NCI-H1436 (cell line): ENCODE measurements at places on chromosomes 1 and 21.

- DNase-seq = peak; percentile 41
Observed at GRCh38 chr1:6727535-6727934, 25.9 kb upstream of the DNAJC11 start.

- DNase-seq = no peak
Observed at GRCh38 chr1:63981408-63981773, 207.6 kb downstream of the ROR1 start.

GRCh38 chr1:162678439-162678838 is 46.2 kb downstream of the DDR2 start:
- no peak for DNase-seq

DNA sequence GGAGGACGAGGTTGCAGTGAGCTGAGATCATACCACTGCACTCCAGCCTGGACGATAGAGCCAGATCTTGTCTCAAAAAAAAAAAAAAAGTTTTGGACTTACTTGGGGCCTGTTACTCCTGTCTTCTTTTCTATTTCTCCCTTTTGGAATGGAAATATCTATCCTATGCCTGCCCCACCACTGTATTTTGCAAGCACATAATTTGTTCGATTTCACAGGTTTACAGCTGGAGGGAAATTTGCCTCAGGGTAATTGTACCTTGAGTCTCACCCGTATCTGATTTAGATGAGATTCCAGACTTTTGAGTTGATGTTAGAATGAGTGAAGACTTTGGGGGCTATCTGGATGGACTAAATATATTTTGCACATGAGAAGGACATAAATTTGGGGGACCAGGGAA is 8.5 kb downstream of the TEX46 start:
- no peak for DNase-seq

- DNase-seq = no peak
Observed at GRCh38 chr1:53460211-53460634, 1.0 kb downstream of the DMRTB1 start.

GRCh38 chr21:38718481-38718880 is 87.2 kb upstream of the ETS2 start:
- DNase-seq = no peak

- DNase-seq = no peak
Observed at GRCh38 chr21:32978331-32979270, 47.1 kb upstream of the OLIG2 start.

DNA sequence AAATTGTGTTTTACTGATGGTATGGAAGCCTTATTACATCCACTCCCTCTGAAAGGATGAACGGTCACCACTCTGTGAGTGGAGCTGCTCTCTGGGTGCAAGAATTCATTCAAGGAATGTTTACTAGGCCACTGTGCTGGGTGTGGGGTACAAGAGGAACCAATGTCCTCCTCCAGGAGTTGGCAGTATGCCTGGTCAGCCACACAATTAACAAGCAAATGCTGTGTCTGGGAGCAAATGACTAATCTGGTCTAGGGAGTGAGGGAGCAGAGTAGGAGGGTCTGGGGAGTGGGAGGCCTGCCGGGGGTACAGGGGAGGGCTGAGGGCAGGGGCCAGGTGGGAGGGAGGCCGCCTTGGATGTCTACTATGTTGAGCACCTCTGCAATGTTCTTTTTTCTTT is 27.2 kb upstream of the TDRD10 start:
- no peak for DNase-seq

GRCh38 chr1:18109756-18110597 is 2.4 kb downstream of the IGSF21 start:
- peak; percentile 33 for DNase-seq

DNA sequence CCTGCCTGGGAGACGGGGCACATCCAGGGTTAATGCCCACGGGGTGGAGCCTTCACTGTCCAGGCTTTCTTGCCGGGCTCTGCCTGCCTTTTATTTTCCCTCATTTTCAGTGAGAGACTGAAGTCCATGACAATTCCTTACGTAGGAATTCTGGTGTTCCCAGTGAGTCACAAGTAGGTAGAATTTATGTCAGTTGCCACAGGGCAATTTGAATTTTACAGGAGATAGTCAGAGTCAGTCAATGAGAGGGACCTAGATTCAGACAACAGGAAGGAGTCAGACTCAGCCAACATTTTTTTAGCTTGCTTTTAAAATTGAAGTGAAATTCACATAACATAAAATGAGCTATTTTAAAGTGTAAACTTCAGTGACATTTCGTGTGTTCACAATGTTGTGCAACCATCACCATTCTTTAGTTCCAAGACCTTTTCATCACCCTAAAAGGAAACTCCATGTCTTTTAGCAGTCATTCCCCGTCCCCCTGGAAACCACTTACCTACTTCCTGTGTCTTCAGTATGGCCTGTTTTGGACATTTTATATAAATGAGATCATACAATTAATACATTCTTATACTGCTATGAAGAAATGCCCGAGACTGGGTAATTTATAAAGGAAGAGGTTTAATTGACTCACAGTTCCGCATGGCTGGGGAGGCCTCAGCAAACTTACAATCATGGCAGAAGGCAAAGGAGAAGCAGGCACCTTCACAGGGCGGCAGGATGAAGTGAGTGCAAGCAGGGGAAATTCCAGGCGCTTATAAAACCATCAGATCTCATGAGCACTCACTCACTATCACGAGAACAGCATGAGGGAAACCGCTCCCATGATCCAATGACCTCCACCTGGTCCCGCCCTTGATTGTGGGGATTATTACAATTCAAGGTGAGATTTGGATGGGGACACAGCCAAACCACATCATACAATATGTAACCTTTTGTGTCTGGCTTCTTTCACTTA is 14.6 kb downstream of the AJAP1 start:
- no peak for DNase-seq

DNA sequence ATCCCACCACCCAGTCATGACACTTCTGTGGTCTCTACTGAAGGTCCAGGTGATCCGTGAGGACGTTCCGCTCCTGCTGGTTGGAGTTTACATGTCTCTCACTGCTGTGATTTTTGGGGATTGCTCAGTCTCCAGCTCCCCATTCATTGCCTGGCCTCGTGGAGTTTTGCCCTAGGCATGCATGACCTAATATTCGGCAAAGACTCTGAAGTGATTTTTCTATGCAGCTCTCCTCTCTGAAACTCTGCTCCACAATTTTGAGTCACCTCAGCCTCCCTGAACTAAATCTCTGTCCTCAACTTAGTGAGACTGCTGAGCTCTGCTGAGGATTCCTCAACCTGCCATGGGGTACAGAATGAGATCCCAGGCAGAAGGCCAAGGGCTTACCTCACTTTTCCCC is 174.4 kb upstream of the FGGY start:
- DNase-seq = no peak

- DNase-seq = no peak
Observed at GRCh38 chr1:14304381-14304865, 294.1 kb upstream of the KAZN start.

DNA sequence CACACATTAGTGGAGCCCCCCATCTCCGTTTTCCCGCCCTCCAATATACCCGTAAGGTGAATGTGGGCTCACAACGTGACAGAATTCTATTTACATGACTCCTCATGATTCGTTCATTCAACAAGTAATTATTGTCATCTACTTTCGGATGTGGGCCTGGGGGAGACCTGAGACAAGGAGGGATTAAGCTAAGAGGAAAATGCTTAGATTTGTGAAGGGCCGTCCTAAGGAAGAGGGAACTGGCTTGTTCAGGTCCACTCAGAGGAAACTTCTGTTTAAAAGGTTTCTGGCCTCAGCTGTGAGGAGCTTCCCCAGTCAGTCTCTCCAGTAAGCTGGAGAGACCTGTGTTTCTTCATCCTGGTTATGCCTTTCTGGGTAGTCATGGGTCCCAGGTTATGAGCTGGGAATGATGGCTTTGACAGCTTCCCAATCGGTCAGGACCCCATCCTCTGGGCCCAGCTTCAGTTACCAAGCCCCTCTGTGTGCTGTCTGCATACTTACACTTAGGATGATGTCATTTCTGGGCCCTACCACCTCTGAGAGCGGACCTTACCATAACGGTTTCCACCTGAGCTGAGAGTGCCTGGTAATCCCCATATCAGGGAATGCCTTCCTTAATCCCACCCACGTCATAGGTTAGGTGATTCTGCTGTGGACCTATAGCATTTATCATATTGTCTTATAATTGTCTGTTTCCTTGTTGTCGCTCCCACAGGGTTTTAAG is 687 bp upstream of the ERI3 start:
- no peak for DNase-seq

GRCh38 chr1:96259399-96259798 is 462.2 kb upstream of the PTBP2 start:
- no peak for DNase-seq

DNA sequence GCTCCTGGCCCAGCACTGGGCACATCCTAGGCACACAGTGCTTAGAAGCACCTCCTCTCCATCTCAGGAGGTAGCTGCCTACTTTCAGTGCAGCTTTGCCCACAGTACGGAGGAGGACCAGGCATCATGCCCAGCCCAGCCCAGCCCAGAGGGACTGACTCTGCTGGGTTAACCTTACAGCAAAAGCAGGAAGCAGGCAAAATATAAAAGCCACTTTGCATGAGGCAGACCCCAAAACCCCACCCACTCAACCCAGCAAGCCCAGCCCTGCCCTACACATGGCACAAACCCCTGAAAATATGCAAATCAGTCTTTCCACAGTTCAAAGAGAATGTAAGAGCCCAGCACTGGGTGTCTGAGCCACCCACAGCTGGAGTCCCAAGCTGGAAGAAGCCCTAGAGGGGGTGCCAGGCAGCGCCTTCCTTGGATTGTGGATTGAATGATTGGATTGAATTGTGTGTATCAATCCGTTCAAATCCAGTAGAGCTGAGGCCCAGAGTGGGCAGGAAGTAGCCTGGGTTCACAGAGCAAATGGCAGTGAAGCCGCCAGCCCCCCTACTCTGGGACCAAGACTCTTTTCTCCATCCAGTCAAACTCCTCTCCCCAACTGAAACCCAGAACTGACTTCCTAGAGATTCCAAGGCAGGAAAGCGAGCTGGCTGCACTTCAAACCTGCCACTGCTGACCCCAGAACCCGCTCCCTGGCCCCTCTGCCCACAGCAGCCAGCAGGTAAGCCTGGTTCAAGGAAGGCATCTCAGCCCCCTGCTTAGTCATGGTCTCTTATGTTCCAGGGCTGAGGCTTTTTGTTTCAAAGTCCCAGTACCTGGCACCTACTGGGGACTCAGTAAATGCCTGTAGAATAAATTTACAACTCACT is 117.7 kb downstream of the LACTBL1 start:
- DNase-seq = no peak

GRCh38 chr1:230808281-230808872 is 59.9 kb downstream of the C1orf198 start:
- DNase-seq = no peak

DNA sequence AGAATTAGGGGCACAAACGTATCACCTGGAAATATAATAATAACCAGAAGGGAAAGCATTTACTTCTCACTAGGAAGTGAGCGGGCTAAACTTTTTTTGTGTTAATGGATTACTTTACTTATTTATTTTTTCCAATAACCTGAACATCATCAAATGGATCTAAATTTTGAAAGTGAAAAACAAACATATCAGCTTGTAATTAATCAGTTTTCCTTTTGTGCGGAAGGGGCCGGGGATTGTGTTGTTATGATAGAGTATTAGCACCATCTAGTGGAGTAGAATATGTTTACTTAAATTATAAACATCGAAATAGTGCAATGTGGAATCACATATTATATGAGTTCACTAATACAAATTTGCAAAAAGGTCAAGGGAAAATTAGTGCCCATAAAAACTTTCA is 9.0 kb downstream of the CFH start:
- peak; percentile 72 for DNase-seq

DNA sequence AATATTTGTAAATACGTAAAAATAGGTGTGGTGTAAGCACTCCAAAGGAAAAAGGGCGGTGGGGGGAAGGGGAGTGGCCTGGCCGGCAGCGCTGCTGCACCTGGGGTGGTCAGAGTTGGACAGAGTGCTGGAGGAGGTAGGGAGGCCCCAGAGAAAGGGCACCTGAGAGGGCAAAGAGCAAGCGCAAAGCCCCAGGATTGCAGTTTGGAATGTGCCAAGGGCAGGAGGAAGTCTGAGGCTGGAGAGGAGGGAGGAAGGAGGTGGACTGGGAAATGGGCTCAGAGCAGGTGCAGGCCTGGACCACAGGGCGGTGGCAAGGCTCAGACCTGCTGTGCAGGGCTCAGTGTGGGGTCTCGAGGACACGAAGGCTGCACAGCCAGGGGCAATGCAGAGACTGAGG is 30.6 kb downstream of the LDLRAP1 start:
- DNase-seq = no peak

- DNase-seq = no peak
Observed at GRCh38 chr1:244980605-244981004, 116.3 kb upstream of the HNRNPU start.

DNA sequence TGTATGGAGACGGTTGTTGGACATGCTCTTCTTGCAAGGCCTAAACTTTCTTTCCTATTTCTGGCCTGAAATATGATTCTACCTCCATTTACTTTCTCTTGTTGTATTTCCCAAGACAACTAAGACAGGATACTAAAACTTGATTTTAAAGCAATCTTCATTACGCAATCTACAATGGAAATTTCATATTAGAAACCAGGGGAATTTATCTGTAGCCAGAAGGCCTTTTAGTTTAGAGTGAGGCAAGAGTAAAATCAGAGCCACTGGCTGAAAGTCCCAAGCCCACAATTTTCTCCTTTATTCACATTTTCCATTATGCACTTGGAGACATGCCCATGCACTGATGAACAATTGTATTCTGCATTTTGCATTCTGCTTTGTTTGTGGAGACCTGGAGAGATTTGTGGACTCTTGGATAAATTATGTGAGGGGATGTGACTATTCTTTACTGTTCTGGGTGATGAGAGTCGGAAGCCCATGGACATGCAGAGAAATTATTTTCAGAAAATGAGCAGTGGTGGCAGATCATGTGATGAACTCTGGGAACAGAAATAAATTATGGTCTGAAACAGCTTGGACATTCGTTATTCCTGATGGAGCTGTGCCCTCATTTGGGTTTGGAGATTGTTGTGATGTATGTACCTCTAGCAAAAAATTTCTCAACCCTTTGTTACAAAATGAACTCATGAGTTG is 336.8 kb downstream of the SEC16B start:
- DNase-seq = no peak

GRCh38 chr1:55894521-55894920 is 679.4 kb upstream of the USP24 start:
- DNase-seq = no peak

GRCh38 chr1:224339442-224340033 is 9.6 kb upstream of the NVL start:
- no peak for DNase-seq

DNA sequence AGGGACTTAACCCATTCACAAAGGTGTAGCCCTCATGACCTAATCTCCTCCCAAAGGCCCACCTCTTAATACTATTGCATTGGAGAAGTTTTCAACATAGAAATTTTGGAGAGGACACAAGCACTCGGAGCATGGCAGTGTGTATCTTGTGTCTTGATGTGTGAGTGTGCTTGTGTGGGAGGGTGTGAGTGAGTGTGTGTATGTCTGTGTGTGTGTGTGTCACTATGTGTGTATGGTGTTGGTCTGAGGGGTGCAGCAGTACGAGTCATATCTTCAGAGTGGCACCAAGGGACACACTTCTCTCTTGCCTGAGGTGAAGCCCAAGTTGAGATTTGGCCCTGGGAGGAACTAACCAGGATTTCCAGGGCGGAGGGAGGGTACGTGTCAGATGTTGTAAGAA is 73.7 kb downstream of the NAV1 start:
- DNase-seq = no peak

- DNase-seq = no peak
Observed at GRCh38 chr21:42615924-42616323, 37.5 kb upstream of the PDE9A start.

GRCh38 chr1:171809834-171810233 is 28.4 kb downstream of the METTL13 start:
- DNase-seq = no peak
